ENCODE measurements at places on chromosomes 2 and 18.

DNA sequence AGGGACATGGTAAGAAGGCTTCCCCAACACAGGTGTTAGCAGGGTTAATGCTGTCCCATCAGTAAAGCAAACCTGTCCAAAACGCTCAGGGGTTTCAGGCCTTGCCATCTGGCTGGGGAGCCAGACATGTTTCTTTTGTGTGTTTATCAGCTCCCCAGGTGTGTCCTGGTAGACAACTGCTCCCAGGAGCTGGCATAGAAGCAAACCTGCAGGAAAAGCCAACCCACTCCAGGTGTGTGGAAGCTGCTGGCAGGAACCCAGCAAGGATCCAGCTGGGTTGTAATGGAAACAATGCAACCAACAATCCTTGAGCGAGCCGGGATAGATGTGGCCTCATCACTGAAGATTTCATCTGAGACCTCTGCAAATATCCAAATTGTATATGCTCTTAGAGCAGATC, 123.1 kb downstream of the RAB3GAP1 start:
- no peak for DNase-seq

- no peak for DNase-seq
Measured at GRCh38 chr2:85709401-85709811, 15.2 kb downstream of the GNLY start.

- no peak for DNase-seq
Measured at GRCh38 chr18:4172196-4173100, 282.7 kb downstream of the DLGAP1 start.

DNA sequence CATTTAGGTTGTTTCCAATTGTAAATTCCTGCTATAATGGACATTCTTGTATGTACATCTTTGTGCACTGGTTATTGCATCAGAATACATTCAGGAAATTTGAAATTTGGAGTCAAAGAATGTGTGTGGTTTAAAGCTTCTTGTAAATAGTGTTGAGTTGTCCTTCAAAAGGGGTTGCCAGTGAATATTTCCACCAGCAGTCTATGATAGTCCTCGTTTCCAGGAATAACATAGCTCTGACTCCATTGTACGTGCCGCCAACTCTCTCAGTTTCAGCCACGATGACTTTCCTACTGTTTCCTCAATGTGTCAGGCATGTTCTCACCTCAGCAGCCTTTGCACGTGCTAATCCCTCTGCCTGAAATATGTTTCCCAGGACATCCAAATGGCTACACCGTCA, 10.9 kb upstream of the HS6ST1 start:
- DNase-seq, result no peak

DNA sequence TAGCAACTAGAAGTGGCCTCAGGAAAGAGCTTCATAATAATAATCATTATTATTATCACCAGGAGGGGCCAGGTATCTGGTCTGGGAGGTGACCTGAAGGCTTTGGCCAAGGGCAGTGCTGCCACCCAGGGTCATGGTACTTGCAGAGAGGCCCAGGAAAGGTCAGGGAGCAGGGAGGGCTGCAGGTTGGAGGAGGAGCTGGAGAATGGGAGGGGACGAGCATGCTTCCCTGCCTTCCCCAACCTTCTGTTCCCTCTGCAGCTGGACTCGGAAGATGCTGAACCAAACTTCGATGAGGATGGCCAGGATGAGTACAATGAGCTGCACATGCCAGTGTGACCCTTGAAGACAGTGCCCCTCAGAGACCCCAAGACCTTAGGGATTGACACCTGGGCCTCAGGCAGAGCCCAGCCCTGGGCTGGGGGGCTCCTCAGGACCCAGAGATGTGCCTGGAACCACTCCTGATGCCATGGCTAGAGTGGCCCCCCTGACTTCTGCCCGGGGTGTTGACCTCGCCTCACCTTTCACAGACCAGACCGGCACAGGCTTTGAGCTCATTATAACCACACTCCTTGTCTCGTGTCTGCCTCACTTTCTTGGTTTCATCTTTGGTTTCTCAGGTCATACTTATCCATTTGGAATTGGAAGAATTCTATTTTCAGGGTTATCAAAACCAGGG, 14.1 kb downstream of the SLC4A3 start:
- no peak for DNase-seq

DNA sequence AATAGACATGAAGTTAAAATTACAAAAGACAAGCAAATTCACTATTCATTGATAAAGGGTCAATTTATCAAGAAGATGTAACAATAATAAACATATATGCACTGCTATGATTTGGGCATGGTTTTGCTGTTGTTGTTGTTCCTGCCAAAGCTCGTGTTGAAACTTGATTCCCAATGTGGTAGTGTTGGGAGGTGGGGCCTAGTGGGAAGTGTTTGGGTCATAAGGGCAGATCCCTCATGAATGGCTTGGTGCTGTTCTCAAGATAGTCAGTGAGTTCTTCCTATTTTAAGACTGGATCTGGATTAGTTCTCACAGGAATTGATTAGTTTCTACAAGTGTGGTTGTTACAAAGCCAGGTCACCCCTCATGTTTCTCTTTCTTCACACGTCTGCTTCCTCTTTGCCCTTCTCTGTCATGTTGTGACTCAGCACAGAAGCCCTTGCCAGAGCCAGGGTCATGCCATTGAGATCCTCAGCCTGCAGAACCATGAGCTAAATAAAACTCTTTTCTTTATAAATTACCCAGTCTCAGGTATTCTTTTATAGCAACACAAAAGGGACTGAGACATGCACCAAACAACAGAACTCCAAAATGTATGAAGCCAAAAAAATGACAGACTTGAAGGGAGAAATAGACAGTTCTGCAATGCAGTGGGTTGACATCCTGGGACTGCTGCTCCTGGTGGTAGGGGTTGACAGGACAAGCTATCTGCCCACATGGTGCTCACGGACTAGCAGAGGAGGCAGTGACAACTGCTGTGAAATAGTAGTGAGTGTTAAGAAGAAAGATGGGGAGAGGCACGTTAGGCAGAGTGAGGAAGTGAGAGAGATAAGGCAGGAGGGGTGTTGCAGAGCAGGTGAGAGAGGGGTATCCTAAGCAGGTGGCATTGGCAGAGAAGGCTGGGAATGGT, 18.6 kb upstream of the SKA1 start:
- DNase-seq, result no peak

- no peak for DNase-seq
Measured at GRCh38 chr2:177400337-177400923, 7.9 kb downstream of the AGPS start.

DNA sequence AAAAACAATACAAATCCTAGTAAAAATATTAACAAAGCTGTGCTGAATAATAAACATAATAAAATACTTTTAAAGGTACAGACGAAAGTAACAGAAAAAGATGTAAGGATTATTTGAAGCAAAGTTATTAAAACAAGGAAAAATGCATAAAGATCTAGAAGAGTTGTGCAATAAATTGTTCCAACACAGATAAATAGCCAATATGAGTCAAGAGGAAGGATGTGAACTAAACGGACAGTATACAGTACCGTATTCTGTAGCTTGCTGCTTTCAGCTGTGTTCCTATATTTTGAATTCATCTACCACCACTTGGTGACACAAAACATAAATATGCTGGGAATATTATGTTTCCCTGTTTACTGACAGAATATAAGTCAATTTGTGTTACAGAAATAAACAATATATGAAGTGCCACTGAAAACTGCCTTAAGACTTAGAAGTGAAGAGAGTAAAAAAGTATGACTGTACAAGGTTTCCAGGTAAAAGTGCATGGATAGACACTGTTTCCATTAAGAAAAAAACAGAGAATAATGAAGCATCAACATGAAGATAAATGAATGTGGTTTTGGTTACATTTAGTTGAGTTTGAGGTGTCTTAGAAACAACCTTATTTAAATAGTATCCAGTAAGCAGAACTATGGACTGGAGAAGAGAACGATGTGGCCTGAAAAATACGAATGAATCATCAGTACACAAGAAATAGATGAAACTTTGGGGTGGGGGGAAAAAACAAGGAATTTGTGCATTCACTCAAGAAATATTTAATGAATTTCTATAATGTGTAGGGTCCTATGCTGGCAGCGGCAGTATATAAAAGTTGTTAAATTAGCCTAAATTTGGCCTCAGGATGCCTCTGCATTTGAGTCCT, 13.1 kb downstream of the PPP3R1 start:
- no peak for DNase-seq

DNA sequence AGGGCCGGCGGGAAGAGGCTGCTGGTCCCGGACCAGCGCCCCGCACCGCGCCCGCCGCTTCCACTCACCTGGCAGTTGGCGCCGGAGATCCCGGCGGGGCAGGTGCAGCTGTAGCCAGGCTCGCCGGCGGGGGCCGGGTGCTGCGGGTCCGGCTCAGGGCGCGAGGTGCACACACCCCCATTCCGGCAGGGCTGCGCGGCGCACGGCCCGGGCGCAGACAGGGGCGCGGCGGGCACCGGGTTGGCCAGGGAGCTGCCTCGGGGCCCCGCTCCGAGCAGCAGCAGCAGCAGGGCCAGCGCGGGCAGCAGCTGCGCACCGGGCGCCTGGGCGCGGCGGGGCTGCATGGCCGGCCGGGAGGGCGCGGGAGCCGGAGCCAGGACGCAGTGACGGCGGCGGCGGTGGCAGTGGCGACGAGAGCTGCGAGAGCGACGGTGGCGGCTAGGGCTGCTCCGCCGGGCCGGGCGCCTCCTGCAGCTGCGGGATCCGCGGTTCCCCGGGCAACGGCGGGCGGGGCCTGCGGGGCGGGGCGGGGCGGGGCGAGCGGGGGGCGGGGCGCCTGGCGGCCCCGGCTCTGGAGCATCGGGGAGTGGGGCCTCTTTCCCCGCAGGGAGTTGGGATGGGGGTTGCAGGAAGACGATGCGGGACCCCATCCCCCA, at the start of gene DNER:
Gene DNER (minus strand): TSS at position 476 of the 656 bp plus-strand sequence. CDS start 132 bp downstream, at position 344.
- no peak for DNase-seq

- no peak for DNase-seq
Measured at GRCh38 chr18:32831781-32832180, 59.0 kb upstream of the KLHL14 start.

- no peak for DNase-seq
Measured at GRCh38 chr2:156181208-156181607, 151.3 kb downstream of the NR4A2 start.

GRCh38 chr2:204335451-204336058, 209.7 kb upstream of the PARD3B start:
- DNase-seq, result no peak

- no peak for DNase-seq
Measured at GRCh38 chr2:239476757-239477585, 76.2 kb upstream of the HDAC4 start.

- no peak for DNase-seq
Measured at GRCh38 chr2:201151127-201151981, 31.6 kb upstream of the CASP10 start.

GRCh38 chr2:128745946-128746345, 427.3 kb upstream of the HS6ST1 start:
- DNase-seq, result no peak

- DNase-seq, result no peak
Measured at GRCh38 chr2:72893594-72894319, 6.5 kb downstream of the SPR start.

GRCh38 chr2:126715576-126716406, 59.8 kb downstream of the GYPC start:
- no peak for DNase-seq

- no peak for DNase-seq
Measured at GRCh38 chr2:238695538-238695937, 152.3 kb upstream of the TWIST2 start.

DNA sequence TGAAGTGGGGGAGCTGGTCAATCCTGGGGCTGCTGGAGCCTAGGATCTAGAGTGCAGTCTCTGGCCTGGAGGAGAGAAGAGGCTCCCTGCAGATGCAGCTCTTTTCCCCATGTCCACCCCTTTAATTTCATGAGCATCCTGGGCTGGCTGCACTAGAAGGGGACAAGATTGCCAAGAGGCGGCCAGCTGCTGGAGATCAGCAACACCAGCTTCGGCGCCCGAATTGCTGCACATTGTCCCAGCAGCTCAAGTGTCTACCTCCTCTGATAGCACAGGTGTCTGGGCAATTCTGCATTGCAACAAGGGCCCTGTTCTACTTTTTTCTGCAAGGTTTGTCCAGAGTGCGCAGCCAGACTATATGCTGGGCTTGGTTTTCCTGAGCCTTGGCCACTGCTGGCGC, 125.7 kb downstream of the AGAP1 start:
- no peak for DNase-seq

GRCh38 chr2:166193407-166193806, 65.6 kb upstream of the SCN1A start:
- no peak for DNase-seq

GRCh38 chr2:36485521-36485920, 112.4 kb downstream of the FEZ2 start:
- no peak for DNase-seq

- DNase-seq, result no peak
Measured at GRCh38 chr2:133273031-133273430, 295.2 kb downstream of the NCKAP5 start.

DNA sequence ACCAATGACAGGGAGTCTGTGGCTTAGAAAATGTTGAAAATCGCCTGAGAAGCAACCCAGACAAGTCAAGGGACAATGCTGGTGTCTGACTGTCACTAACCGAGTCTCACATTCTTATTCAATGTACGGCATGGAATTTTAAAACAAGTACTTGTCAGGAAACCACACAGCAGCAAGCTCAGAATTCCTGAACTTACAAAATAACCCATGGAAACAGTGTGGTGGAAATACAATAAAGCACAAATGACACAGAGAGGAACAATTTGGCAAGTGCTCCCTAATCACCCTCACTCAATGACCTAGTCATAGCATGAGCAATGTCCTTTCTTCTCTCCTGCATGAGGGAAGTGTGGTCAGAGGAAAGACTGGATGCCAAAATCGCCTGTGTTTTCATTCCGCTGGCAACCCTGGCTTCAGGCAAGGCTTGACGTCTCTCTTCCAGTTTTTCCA, 154.0 kb downstream of the SATB2 start:
- DNase-seq, result no peak

- DNase-seq, result no peak
Measured at GRCh38 chr2:238599549-238600505, 173.1 kb downstream of the ASB1 start.

DNA sequence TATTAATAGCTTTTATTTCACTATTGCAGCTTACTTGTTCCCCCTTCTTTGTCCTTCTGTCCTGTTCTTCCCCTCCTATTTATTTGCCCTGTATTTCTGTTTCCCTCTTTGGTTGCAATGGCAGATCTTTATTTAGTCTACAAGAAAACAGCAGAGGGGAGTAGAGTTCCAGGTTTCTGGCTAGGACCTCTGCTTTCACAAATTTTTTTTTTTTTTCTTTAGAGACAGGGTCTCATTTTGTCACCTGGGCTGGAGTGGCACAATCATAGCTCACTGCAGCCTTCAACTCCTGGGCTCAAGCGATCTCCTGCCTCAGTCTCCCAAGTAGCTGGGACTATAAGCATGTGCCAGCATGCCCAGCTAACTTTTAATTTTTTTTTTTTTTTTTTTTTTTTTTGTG, 188.1 kb upstream of the SPRED2 start:
- DNase-seq, result no peak

DNA sequence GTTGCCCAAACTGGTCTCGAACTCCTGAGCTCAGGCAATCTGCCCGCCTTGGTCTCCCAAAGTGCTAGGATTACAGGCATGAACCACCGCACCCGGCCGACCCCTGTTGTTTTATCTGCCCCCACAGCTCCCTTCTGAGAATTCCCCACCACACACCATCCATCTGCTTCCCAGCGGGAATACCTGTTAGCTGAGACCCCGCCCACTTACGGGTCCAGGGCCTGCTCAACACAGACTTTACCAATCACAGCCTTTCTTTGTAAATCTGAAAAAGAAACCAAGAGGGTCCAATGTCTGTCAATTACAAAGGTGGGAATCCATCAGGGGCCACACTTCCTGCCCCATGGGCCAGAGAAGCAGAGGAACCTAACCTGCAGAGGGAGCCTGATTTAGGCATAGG, 14.2 kb upstream of the CABLES1 start:
- no peak for DNase-seq

GRCh38 chr18:41140506-41140905, 814.5 kb upstream of the PIK3C3 start:
- no peak for DNase-seq

Measured in cortex of kidney (tissue), 1 donor.